CD4-positive, CD25-positive, alpha-beta regulatory T cell (primary cell): ENCODE measurements at places on chromosomes 5 and 9. TPM values are rescaled to one million over a fixed set of nuclear protein-coding genes. Genes with fewer than 3 reads are reported as not detected.
A peak's percentile ranks its signal among the peaks of the same experiment; 100 is the strongest.

Gene LIFR
- not detected for total RNA-seq

Gene IL4
- 2.1 TPM for total RNA-seq

Gene MSMP
- total RNA-seq = not detected

Gene GADD45G
- total RNA-seq = 15.7 TPM

Gene TEX48
- not detected for total RNA-seq

Gene WNK2
- 0.22 TPM for total RNA-seq

Gene ZNF366
- total RNA-seq = not detected

Gene PPP1R26
- 2.5 TPM for total RNA-seq

DNA sequence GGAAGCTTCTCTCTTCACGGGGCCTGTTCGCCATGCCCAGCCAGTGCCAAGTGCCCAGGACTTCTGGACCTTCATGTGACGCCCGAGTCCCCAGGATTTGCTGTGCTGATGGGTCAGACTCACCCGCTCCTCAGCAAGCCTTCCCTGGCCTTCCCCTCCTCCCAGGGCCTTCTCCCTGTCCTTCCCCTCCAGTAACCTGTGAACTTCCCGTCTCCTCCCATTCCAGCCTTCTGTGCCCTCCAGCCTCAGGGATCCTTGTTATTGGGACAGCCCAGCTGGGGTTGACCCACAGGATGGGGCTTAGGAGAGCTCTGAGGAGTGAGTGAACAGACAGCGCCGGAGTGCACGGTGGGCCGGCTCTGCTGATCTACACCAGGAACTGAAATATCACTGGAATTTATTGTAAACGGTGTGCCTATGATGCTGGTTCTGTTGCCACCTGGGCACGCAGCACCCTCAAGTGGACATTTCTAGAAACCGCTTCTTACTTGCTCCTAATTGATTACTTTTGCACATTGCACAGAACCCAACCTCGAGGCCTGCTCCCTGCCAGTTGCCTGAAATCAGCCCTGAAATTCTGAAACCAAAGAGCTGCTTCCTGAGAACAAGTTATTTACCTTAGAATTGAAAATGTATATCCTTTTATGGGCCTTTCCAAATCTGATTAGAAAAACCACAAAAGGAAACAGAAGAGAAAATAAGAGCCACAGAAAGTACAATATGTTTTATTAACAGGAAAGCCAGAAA is 1.5 kb downstream of the SPAAR start:
- DNase-seq = peak; percentile 19

- DNase-seq = no peak
Observed at GRCh38 chr5:54551292-54551691, 33.7 kb downstream of the SNX18 start.

DNA sequence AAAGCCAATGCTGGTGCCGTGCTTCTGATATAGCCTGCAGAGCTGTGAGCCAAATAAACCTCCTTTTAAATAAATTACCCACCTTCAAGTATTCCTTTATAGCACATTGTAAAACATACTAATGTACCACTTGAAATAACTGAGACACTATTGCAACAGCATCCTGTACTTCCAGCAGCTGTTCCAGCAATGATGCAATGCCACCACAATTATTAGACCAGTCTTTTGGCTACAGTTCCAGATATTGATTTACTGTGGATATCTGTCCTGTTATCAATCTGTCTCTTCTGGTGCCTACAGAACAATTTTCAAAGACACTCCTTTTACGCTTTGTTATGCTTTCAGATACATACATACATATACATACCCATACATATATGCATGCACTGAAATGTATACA is 567.9 kb downstream of the TAF11L14 start:
- no peak for DNase-seq

DNA sequence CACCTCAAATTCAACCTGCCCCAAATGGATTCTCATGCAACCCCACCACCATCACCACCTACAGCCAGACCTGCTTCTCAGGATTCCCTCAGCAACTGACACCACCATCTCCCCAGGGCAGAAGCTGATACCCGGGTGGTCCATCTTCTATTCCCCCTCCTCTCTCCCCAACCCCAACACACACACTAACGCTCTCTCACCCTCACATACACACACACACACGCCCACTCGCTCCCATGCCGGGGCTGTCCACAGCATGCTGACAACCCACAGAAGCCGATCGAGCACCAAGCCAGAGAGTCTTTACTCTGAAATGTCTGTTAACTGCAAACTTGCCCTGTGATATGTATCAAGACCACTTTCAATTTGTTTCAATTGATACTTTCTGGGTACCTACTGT is 28.4 kb downstream of the B4GALT1 start:
- no peak for DNase-seq

- no peak for DNase-seq
Observed at GRCh38 chr9:35490155-35490909, 421 bp downstream of the RUSC2 start.

DNA sequence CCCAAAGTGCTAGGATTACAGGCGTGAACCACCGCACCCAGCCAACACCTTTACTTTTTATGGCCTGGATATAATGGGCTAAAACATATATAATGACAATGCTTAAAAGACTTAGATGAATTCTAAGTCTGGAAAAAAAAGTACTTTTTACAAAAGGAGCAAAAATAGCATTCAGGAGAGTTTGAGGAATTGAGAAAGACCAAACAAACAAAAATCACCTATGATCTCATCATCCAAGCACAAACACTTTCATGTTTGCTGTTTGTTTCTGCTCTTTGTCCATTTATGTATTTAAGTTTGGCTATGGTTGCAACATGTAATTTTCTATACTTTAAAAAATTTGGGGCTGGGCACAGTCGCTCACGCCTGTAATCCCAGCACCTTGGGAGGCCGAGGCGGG is 54.8 kb upstream of the RIC1 start:
- DNase-seq = no peak

- DNase-seq = no peak
Observed at GRCh38 chr5:103589357-103589756, 26.8 kb upstream of the NUDT12 start.

DNA sequence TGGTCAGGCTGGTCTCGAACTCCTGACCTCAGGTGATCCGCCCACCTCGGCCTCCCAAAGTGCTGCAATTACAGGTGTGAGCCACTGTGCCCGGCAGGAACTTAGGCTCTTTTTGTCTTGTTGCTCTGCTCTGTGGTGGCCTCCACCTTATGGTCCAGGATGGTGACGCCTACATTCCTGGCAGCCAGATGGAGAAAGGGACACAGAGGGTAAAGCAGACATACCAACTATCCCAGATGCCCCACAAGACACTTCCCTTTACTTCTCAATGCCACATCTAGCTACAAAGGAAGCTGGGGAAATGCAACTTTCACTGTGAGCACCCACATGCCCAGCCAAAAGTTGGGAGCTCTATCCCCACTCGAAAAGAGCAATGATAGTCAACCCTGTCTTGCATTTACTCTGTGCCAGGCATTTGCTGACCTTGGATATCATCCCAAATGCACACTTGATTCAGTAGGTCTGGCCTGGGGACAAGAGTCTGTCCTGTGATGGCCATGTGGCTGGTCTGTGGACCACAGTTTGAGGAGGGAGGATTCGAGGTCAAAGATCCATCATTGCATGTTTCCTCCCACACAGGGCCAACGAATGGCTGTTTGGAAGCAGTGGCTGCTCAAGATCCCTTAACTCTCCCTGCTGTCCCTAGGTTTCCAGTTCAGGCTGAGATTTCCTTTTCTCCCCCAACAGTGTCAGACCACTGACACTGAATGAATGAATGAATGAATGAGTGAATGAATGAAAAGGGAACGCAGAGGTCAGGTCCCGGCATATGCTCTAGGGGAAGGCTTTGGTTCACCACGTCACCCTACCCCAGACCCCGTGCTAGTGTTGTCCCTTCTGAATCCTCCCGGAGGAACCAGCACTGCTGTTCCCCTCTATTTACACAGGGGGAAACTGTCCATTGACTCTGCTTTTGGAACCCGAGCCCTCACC is 1.4 kb upstream of the ERGIC1 start:
- no peak for DNase-seq

- DNase-seq = no peak
Observed at GRCh38 chr5:173753307-173754168, 134.6 kb upstream of the CPEB4 start.

DNA sequence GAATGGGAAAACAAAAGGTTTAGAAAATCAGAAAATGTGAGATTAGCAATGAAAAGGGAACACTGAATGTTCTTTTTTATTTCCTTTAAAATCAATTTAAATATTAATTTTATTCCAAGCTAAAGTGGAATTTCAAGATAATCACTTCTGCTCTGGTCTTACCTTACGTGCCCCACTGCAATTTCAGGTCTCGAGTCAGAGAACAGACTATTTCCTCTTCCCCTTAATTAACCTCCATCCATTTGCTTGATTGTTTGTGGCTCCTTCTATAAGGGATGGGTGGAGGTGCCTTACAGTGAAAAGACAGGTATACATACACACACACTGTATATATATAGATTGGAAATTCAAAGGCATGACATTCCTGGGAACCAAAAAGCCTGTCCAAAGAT is 137.1 kb downstream of the SUSD1 start:
- no peak for DNase-seq

- DNase-seq = no peak
Observed at GRCh38 chr9:125821078-125821477, 73.9 kb downstream of the PBX3 start.

GRCh38 chr5:83151821-83152220 is 74.5 kb downstream of the XRCC4 start:
- DNase-seq = no peak
